NCI-H526 treated with DMSO at 0.1 percent for 48 hours (cell line): ENCODE measurements at places on chromosomes 2 and 18.

- DNase-seq = no peak
Observed at GRCh38 chr2:158221063-158222020, 119.7 kb downstream of the UPP2 start.

DNA sequence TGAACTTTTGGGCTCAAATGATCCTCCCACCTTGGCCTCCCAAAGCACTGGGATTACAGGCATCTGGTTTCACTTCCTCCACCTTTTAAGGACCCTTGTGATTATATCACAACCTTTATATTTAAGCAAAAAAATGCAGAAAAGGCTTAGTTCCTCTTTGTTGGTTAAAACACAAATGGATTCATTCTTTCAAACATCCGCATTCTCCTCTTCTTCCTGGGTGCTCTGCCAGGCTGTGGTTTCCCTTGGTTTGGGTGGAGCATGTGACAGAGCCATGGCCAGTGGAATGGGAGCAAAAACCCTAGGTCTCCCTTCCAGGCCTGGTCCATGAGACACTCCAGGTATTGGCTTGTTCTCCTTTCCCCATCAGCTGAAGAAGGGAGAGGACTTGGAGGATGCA is 9.9 kb upstream of the SLC66A3 start:
- DNase-seq = no peak

DNA sequence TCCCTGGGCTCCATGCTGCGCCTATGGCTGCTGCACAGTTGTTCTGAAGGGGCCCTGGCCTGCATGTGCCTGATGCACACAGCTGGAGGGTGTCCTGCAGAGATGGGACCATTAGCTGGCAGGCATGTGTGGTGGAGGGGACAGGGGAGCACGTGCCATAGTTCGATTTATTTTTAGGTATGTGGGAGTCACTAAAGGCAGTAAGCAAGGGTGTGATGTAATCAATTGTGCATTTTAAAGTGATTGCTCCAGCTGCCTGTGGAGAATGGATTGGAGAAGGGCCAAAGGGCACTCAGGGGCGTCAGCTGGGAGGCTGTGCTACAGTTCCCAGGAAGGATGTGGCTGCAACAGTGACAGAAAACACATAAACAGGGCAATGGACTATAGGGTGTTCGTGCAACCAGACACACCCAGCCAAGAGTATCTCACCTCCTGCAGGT is 205.1 kb downstream of the ARL4C start:
- no peak for DNase-seq

GRCh38 chr2:25230948-25231311 is 62.5 kb upstream of the POMC start:
- DNase-seq = no peak

DNA sequence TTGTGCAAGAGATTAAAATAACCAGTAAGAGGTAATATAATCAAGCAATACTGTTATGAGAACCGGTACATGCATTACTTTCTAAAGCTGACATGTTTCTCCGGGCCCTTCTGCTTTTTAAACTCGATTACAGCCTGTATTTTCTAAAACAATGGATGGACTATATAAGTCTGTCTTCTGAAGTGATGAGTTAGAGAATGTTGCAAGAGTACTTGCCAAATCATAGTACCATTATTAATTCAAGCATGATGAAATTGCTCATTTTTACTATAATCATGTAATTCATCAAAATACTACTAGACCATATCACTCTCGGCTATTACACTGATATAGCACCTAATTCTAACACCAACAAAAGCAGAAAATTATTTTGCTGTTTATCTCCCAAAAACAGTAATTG is 1240.3 kb upstream of the ACVR2A start:
- DNase-seq = no peak

GRCh38 chr2:74373985-74374384 is 6.1 kb downstream of the DCTN1 start:
- no peak for DNase-seq

GRCh38 chr18:9215221-9215933 is 78.8 kb downstream of the ANKRD12 start:
- DNase-seq = no peak

DNA sequence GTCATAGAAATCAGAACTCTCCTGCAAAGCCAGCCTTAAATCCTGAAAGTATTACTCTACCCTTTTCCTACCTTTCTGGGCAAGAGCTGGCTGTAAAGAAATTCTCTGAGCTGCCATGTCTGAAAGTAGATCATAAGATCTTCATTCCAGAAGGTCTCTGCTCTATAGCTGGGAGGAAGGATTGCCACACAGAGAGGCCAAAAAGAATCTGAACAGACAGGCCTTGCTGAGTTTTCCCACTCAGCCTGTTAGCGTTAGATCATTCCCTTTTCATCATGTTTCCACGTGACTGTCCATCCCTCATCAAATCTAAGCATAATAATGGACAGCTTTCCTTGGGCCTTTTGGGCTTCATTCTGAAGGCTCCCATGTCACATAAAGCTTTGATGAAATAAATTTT is 43.2 kb upstream of the FHL2 start:
- no peak for DNase-seq

DNA sequence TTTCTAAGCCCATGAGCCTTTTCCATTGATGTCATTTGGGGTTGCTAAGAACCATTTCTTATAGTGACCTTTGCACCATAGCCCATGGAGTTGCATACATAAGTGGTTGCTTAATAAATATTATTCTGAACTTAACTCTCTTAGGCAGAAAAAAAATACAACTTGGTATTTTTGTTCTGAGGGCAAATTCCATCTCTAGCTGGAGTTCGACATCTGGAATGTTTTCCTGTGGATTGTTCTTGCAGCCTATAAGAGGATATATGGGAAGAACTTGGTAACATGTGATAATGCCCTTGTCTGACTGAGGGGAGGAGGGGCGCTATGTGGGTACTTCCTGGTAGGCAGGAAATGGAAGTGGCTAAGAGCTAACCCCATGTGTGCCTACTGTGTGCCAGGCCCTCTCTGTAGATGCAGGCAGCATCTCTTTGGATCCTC is 20.7 kb downstream of the IGFBP2 start:
- DNase-seq = no peak

DNA sequence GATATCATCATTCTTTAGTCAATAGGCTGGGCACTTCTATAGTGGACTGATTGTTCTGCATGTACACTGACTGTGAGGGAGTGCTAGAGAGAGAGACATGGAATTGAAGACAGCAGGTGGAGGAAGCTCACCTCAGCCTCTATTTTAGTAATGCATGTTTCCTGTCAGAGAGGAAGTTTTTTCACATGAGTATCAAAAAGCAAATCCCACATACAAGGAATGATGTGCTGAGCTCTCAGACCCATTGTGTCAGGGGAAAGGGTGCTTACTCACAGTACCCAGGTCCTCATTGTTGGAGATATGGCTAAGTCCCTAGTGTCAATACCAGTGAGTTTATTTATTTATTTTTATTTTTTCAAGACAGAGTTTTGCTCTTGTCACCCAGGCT is 9.9 kb upstream of the CDK15 start:
- no peak for DNase-seq

DNA sequence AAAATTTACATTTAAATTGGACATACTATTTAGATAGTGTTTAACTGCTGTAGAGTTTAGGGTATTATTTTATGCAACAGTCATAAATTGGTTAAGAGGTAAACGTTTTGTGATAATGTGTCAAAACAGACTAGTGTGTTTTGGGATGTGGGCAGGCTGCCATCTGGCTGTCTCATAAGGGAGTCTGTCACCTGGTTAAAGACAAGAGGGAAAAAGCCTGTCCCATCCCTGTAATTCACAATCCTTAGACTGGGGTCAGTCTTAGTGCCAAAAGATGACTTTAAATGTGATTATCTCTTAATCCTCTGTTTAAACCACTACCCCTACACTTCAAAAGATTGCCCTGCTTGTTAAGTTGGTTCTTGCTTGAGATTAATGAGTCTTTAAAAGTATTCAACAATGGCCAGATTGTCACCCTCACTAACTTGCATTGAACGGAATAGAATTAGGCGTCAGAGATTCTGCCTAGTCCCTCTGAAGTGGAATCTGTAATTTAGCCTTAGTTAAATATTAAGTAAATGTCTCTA is 59.2 kb downstream of the SGPP2 start:
- no peak for DNase-seq

DNA sequence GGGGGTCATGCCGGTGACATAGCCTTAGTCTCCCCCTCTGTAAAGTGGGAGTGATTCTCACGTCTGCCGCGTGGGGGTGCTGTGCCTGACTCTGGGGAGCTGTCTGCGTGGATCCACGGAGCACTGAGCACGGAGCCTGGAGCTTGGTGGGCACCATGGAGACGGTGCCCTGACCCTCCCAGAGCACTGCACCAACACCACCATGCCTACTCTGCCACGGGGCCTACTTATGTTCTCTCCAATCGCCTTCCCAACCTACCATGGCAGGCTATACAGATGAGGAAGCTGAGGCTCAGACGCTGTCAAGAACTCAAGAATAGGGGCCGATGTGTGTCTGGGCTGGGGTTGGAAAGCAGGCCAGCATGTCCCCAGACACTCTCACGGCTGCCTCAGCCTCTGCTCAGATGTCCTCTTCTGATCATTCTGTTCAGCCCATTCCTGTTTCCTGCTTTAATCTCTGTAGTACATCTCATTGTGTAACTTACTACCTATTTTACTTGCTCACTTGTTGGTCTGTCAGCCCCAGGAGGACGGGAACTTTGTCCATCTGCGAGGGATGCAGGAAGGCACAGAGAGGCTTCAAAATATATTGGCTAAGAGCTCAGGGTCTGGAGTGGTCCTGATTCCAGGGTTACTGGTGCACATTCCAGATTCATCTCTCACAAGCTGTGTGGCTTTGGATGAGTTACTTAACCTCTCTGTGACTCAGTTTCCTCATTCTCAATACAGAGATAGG is 168.1 kb upstream of the HS6ST1 start:
- DNase-seq = no peak

DNA sequence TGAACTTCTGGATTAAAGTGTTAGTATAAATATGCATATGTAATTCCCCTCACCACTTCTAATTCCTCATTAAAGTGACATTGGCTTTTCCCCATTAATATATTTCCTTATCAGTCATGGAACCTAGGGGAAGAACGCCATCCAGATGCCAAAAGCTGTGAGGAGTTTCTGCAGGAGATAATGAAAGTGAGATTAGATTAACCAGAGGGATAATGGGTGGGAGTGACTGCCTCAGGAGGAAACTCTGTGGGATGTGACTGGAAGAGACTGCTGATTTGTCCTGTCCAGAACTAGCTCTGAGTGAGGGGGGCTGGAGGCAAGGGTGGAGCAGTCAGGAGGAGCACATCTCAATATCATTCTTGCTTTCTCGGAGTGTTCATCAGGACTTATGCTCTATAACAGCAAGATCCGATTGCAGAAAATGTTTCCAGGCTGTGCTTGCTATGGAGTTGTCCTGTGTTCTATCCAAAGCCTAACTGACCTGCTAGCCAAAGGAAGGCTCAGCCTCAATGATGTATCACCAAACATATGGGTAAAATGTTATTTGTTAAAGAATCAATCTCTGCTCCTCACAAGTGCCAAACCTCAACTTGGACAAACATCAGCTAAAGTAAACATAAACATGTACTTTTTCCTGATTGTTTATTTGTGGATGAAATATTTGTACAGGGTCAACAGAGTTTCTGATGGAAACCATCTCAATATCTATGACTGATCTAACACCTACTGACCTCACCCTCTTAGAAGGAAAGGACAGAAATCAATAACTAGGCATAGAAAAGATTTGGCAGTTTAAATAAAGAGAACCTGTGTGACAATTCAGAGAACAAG is 118.5 kb downstream of the ASXL3 start:
- no peak for DNase-seq

- DNase-seq = no peak
Observed at GRCh38 chr18:27582760-27583412, 397.8 kb upstream of the CHST9 start.
